Activated CD4-positive, CD25-positive, alpha-beta regulatory T cell treated with anti-CD3 and anti-CD28 coated beads, Interleukin-2, amount 50 U/mL, for 16 hours (primary cell): ENCODE measurements at places on chromosomes 13 and 19.

DNA sequence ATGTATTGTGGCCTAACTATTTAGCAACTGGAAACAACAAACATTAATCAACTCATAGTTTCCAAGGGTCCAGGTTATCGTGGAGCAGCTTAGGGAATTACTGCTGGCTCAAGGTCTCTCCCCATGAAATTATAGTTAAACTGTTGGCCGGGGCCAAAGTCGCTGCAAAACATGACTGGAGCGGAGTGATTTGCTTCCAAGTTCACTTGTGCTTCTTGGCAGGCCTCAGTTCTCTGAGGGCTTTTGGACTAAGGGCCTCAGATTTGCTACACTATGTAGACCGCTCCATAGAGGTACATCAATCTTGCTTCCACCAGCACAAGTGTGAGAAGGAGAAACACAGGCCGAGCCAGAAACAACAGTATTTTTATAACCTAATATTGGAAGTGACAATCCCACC lies 9.4 kb upstream of the KBTBD7 start:
- DNase-seq = no peak

GRCh38 chr13:25679936-25680335 lies 308.2 kb downstream of the ATP8A2 start:
- no peak for DNase-seq

DNA sequence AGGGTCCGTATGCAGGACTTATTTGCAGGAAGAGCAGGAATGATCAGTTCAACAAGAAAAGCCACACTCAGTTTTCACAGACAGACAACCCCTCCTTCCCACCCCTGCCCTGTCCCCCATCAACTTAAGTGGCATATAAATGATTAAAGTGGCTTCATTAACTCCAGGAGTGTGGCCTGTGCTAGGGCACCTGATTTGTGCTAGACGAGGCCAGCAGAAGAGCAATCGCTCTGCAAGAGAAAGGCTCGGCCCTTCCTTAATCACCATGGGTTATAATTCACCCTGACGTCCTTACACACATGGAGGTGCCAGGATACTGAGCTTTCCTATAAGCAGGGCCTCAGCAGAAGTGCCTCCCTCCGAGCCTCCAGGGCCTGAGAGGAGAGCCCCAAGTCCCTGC lies 14.6 kb downstream of the C19orf12 start:
- DNase-seq = no peak

- no peak for DNase-seq
These were observed 288.6 kb upstream of the PCDH9 start for GRCh38 chr13:67518785-67519184.

DNA sequence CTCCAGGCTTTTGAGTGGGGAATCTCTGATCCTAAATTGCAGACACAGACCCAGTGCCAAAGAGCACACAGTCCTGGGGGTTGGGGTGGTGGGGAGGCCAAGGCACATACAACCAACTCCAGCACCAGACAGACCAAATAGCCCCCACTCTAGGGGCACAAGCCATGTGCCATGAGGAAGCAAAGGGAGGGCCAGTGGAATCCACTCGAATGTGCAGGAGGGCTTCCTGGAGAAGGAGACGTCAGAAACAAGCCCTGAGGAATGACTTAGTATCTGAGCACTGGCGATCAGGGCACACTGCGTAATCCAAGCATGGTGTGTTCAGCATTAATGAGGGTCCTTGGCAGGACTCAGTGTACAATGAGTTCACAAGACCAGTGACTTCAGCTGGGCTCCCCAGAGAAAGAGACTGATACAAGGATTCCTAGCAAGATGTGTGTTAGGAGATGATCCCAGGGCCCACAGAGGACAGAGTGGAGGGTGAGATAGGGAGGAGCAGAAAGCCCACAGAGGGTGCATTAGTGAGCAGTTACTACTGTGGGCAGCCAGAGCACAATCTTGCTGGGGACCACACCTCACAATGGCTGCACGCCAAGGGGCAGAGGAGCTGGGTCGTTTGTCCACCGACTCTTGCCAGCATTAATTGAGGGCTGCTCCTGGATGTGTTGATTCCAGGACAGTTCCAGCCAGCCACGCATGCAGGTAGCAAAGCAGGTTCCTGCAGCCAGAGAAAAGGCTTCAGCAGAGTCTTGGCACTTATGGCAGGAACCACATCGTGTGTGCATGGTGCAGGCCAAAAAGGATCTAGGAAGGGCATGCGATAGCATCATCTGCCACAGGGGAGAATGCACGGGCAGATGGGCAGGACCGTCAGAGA lies 152.6 kb upstream of the VSTM2B start:
- DNase-seq = no peak

GRCh38 chr13:76798037-76798436 lies 88.2 kb downstream of the KCTD12 start:
- no peak for DNase-seq

- no peak for DNase-seq
These were observed 168.4 kb downstream of the PCDH9 start for GRCh38 chr13:67061750-67062149.

- DNase-seq = no peak
These were observed 12.7 kb downstream of the ATP4B start for GRCh38 chr13:113645329-113645728.

GRCh38 chr19:46115396-46116106 lies 8.9 kb downstream of the IGFL3 start:
- DNase-seq = no peak

DNA sequence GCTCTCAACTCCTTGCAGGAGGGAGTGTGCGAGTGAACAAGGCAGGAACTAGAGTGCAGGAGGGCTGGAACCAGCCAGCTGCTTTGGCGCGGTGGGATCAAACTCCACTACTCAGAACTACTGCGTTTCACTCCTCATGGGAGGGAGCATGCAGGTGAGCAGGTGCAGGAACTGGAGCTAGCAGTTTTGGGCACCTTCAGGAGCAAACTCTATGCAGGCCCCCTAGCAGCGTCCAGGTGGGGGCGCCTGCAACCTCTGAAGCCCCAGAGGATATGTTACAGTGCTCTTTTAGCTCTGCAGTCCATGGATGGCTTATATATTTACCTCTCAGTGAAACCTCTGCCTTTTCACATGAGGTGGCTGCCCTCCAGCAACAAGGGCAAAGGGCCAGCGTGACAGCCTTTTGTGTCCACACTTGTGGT lies 1303.4 kb downstream of the PCDH9 start:
- DNase-seq = no peak

DNA sequence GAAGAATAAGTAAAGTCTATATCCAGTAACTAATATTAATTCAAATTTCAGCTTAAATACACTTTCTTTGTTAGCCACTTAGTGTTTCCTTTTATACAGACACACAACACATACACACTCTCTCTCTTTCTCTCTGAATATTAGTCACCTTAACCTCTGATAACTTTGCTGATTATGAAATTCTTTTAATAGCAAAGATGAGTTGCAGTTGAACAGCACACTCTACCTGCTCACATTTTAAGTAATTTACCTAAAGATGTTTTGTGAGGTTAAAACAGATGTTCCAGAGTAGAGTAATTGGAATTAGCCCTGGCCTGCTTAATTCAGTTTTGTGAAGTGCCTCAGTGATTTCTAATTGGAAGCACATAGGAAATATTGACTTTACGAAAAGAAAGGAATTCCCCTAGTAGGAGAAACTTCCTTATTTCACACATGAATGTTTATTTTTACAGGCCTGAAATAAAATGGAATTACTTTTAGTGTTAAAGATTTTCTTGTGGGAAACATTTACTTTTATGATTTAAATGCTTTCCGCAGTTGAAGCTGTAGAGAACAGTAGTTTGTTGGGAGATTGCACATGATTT lies 184.3 kb downstream of the MYO16 start:
- DNase-seq = no peak

DNA sequence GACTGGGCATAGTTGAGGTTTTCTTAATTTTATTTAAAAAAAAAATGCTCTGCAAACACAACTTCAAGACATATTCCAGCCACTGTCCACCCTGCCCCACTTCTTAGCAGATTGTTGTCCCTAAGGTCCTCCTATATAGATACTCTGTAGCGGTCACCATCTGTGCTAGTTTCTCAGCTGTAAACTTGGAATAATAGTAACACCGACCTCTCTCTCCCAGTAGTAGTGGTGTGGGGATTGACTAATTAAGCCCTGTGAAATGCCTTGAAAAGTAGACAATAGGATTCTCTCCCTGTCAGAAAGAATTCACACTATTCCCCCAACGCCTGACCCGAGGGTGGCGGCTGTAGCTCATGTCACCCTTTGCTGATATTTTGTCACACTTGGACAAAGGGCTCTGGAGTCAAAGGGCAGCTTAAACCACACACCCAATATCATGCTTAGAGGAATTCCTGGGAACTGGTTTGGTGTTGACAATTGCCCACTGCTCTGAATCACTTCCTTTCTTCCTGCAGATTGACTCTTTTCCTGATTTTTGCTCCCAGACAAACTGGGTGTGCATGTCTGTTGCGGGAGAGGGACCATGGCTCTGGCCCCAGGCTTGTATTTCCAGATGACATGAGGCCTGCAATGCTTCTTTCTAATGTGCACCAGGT lies 9.2 kb upstream of the SERP2 start:
- DNase-seq = no peak

DNA sequence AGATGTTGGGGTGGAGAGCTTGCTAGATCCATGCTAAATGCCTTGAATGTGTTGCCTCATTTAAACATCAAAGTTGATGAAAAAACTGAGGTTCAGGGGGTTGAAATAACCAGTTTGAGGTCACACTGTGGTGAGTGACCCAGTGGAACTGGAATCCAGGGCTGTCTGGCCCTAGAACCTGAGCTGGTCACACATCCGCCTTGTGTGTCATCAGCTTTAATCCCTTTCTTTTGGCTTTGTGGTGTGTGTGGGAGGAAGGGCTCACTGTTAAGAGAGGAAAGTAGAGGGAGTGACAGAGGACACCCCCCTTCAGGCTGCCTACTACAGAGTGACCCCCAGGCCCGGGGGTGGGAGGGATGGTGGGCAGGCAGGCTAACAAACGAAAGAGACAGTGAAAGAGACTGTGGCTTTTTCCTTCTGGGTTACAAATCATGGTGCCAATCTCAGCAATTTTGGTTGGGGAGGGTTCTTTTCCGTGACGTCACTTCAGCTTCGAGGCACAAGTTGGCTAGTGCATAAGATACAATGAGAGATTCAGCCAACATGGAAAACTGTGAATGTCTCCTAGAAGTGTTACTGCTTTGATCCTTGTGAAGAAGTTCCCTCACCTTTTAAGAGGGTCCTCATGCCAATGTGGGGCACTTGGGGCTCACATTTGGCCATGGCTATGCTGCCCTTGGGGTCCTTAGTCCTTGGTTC lies 164.9 kb downstream of the DLEU7 start:
- no peak for DNase-seq

GRCh38 chr13:35797244-35797643 lies 320.8 kb upstream of the MAB21L1 start:
- DNase-seq = no peak

- no peak for DNase-seq
These were observed 16.3 kb downstream of the MYO9B start for GRCh38 chr19:17091758-17092333.

DNA sequence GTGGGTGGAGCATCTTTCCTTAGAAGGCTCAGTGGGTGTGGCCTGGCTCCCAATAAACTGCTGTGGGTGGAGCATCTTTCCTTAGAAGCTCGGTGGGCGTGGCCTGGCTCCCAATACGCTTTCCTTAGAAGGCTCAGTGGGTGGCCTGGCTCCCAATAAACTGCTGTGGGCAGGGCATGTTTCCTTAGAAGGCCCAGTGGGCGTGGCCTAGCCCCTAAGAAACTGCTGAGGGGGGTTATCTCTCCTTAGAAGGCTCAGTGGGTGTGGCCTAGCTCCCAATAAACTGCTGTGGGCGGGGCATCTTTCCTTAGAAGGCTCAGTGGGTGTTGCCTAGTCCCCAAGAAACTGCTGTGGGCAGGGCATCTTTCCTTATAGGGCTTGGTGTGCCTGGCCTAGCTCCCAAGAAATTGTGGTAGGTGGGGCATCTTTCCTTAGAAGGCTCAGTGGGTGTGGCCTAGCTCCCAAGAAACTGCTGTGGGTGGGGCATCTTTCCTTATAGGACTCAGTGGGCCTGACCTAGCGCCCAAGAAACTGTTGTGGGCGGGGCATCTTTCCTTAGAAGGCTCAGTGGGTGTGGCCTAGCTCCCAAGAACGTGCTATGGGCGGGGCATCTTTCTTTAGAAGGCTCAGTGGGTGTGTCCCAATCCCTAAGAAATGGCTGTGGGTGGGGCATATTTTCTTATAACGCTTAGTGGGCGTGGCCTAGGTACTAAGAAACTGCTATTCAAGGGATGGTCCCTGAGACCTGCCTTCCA lies 10.3 kb downstream of the HSH2D start:
- DNase-seq = no peak

DNA sequence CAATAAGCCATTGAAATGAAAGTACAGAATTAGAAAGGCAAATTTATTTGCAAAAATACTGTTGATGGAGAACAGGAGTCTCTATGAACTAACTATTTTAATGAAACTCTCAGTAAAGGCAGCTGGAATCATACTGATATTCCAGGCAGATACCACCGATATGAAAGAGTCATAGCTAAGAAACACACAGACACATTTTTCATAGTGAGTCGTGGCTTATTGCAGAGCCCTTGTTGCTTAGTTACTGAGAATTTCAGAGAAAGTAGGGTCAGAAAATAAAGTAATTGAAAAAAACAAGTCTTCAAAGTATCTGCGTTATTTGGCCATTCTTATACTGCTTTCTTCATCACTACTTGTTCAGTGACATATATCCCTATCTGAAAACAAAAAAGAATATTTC lies 1890.9 kb downstream of the PCDH9 start:
- no peak for DNase-seq

DNA sequence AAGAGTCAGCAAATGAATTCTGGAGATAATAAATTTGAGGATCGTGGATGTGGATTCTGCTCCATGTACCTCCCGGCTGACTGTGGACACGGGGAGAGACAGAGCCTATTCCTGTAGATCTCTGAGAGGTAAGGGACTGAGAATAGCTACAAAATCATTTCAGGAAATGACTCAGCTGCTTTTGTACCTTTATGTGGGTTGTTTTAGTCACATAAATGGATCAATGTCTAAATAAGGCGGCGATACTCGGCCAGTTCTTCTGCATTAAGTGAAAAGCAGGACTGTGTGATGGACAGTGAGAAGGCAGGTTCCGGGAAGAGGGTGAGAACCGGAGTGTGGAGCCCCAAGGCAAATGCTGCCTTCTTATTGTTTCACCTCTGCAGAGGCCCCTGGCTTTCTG lies 128.1 kb downstream of the EFNB2 start:
- DNase-seq = no peak

GRCh38 chr13:111289251-111289650 lies 31.2 kb upstream of the TEX29 start:
- no peak for DNase-seq

- DNase-seq = no peak
These were observed 581 bp downstream of the RCBTB1 start for GRCh38 chr13:49584771-49585182.

DNA sequence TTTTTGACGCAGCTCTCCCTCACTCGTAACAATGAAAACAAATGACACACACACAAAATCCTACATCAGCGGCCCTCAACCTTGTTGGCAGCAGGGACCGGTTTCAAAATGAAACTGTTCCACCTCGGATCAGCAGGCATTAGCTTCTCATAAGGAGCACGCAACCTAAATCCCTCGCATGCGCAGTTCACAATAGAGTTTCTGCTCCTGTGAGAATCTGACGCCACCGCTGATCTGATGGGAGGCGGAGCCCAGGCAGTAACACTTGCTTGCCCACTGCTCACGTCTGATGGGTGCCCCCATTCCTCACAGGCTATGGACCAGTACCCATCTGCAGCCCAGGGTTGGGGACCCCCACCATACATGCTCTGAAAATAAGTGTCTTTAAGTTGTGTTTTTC lies 43.4 kb downstream of the DHRS12 start:
- no peak for DNase-seq
